ENCODE measurements at places on chromosomes 3 and 15. TPM values are rescaled to one million over a fixed set of nuclear protein-coding genes. Genes with fewer than 3 reads are reported as not detected.
A peak's percentile ranks its signal among the peaks of the same experiment; 100 is the strongest.

TMCC1 gene
- 22.3 TPM for total RNA-seq

COL6A5 gene
- not detected for total RNA-seq

HIGD2B gene
- total RNA-seq, result not detected

ADCY5 gene
- total RNA-seq, result 0.63 TPM

CAND2 gene
- total RNA-seq, result 4.9 TPM

SOX14 gene
- total RNA-seq, result not detected

MESP2 gene
- total RNA-seq, result not detected

SLC6A11 gene
- total RNA-seq, result 0.03 TPM

ADPRH gene
- total RNA-seq, result 0.06 TPM

LRRC34 gene
- total RNA-seq, result 5.4 TPM

KNG1 gene
- not detected for total RNA-seq

THRB gene
- not detected for total RNA-seq

CASR gene
- not detected for total RNA-seq

CDHR4 gene
- not detected for total RNA-seq

RGMA gene
- total RNA-seq, result 52.7 TPM

DNA sequence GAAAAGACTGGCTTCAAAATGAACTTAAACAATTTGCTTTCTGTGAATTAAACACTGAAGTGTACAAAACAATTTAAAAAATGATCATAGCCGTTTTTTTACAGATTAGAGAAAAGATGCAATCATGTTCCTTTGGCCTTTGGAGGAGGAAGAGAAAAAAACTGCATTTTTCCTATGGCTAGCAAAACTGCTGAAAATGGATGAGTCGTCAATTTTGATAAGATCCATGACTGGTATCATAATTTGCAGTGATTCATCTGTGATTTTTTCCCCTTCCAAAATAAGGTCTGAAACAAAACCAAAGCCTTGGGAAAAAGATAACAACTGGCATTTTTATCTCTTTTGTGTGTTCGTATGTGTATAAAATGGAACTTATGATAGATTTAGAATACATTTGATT lies 255.6 kb upstream of the SATB1 start:
- DNase-seq, result no peak

GRCh38 chr3:2023959-2024358 lies 74.7 kb upstream of the CNTN4 start:
- DNase-seq, result peak; percentile 84

DNA sequence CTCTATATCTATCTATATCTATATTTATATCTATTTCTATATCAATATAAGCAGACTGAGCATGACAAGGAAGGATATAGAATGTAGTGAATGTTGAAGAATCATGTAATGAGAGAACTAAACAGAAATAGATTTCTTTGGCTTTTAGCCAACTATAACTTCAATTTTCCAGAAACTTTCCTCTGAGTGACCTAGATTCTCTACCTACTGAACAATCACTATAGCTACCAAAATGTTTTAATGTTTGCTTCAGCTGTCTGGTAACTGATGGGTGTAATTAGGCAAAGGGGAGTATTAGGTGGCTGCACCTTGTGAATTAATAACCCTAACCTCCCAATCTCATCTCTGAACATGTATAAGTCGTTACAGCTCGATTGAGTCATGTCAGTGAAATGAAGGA lies 76.4 kb upstream of the ROBO1 start:
- no peak for DNase-seq

DNA sequence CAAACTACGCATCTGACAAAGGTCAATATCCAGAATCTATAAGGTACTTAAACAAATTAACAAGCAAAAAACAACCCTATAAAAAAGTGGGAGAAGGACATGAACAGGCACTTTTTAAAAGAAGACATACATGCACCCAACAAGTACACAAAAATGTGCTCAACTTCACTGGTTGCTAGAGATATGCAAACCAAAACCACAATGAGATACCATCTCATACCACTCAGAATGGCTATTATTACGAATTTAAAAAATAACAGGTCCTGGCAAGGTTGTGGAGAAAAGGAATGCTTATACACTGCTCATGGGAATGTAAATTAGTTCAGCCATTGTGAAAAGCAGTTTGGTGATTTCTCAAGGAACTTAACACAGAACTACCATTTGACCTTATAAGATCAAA lies 175.6 kb upstream of the MLF1 start:
- DNase-seq, result no peak

DNA sequence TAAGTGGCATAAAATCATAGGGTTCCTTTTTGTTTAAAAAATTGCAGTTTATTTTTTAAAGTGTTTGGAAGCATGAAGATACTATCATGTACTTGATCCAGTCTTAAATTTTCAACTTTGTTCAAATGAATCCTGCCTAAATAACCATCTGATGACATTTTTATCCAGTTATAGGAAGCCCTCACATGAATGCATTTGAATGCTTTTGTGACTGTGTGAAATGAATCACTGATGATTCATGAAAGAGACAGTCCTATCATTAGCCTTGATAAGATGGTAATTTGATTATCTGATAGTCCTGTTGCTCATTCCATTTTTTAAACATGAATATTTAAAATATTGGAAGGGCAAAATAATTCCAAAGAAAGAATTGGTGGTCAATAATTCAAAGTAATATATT lies 401.9 kb upstream of the ROBO2 start:
- no peak for DNase-seq

DNA sequence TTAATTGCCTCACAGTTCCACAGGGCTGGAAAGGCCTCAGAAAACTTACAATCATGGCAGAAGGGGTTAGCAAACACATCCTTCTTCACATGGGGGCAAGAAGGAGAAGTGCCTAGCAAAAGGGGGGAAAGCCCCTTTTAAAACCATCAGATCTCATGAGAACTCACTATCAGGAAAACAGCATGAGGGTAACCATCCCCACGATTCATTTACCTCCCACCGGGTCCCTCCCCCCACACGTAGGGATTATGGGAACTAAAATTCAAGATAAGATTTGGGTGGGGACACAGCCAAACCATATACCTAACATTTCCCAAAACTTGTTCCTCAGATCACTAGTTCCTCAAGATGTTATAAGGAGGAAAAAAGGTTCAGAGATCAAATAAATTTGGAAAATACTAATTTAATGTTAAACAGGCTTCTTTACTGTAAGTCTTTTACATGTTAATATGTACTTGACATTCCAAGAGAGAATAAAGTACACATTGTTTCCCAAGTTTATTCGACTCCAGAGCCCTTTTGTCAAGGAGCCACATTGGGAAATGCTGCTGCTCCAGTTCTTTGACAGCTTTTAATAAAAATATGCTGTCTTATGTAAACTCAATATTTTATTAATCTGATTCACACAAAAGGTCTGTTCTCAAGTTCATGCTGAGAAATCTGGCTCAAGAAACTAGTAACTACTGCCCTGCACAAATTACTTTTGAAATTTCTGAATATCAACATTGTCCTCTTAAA lies 17.8 kb downstream of the HERC1 start:
- DNase-seq, result no peak

DNA sequence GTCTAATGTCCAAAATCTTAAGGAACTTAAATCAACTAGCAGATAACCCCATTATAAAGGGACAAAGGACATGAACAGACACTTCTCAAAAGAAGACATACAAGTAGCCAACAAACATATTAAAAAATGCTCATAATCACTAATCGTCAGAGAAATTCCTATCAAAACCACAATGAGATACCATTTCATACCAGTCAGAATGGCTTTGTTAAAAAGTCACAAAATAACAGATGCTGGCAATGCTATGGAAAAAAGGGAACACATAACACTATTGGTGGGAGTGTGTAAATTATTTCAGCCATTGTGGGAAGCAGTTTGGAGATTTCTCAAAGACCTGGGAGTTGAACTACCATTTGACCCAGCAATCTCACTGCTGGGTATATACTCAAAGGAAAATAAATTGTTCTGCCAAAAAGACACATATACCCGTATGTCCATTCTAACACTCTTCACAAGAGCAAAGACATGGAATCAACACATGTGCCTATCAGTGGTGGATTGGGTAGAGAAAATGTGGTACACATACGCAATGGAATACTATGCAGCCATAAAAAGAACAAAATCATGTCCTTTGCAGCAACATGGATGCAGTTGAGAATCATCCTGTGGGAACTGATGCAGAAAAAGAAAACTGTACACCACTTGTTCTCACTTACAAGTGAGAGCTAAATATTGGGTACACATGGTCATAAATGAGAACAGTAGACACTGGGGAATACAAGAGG lies 78.5 kb downstream of the TCF12 start:
- DNase-seq, result no peak

DNA sequence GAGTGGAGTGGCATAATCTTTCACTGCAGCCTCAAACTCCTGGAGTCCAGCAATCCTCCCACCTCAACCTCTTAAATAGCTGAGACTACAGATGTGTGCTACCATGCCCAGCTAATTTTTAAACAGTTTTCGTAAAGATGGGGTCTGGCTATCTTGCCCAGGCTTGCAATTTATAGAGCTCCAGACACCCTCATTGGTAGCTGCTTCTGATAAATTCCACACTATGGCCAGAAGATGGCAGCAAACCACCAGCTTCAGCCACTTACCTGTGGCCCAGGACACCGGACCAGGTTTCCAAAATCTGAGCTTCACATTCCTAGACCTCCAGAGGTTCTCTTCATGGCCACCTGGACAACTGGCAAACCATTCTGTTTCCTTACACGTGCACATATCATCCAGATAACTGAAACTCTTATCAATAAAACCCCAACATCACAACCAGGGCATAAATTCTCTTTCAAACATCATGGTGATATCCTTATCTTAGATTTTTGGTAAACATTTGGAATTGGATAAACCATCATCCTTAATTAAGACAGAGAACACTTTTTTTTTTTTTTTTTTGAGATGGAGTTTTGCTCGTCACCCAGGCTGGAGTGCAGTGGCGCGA lies 28.9 kb downstream of the FBXW12 start:
- DNase-seq, result peak; percentile 81

GRCh38 chr3:173066044-173067004 lies 74.7 kb downstream of the SPATA16 start:
- peak; percentile 69 for DNase-seq

- peak; percentile 46 for DNase-seq
Observed at GRCh38 chr3:32421991-32422859, 30.6 kb downstream of the CMTM7 start.

- peak; percentile 58 for DNase-seq
Observed at GRCh38 chr3:58082047-58082446, 73.8 kb downstream of the FLNB start.

GRCh38 chr3:23435904-23436303 lies 232.8 kb downstream of the UBE2E2 start:
- no peak for DNase-seq

DNA sequence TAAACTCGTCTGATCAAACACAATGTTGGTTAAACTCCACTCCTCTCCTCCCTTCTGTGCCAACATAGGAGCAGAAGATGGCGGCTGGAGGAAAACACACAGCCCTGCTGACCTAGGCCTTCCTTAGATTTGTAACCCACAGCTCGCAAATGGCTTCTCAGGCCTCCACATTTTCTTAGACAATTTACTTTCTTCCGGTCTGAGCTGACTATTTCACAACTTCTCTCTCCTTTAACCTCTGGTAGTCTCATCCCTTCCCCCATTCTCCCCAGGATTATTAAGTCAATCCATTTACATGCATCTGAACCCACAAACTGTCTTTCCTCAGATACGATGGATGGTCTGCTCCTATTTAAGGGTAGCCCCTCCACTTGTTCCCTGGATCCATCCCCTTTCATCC lies 25.7 kb upstream of the ULK4 start:
- DNase-seq, result no peak

DNA sequence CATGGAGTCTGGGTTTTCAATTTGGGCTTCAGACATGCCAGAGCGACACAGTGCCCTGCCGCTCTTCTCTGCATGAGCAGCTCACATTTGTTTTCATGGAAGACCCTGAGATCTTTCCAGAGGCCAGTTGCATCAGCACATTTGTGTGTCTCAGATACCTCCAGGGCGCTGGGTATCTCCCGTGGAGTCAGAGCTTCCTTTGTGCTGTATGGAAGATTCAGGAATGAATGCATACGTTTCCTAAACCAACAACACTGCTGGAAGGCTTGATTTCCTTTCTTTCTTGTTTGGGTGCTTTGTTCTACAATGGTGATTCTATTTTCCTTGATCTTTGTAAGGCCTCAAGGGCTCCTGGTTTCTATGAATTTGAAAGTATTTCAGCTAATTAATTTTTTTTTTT lies 106.5 kb downstream of the CACNA2D3 start:
- DNase-seq, result no peak

- DNase-seq, result no peak
Observed at GRCh38 chr3:76551739-76552138, 488.2 kb upstream of the ROBO2 start.

- DNase-seq, result no peak
Observed at GRCh38 chr15:98858610-98859023, 149.0 kb downstream of the PGPEP1L start.

DNA sequence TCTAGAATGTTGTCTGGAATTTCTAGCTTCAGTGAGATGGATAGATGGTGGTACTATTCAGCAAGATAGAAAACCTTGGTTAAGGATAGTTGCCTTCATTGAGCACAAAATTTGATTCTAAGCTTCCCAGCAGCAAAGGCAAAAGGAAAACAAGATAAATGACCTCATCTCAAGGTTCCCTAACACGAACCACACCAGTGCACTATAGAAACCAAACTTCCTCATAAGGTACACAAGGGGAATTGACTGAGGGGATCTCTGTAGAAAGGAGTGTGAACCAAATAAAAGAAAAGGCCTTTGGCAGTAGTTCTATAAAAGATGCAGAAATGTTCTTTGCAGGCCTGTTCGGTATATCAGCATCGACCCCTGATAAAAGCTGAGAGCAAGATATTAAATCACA lies 288.9 kb downstream of the SHQ1 start:
- DNase-seq, result no peak

- no peak for DNase-seq
Observed at GRCh38 chr3:108065096-108065495, 25.7 kb downstream of the CD47 start.

DNA sequence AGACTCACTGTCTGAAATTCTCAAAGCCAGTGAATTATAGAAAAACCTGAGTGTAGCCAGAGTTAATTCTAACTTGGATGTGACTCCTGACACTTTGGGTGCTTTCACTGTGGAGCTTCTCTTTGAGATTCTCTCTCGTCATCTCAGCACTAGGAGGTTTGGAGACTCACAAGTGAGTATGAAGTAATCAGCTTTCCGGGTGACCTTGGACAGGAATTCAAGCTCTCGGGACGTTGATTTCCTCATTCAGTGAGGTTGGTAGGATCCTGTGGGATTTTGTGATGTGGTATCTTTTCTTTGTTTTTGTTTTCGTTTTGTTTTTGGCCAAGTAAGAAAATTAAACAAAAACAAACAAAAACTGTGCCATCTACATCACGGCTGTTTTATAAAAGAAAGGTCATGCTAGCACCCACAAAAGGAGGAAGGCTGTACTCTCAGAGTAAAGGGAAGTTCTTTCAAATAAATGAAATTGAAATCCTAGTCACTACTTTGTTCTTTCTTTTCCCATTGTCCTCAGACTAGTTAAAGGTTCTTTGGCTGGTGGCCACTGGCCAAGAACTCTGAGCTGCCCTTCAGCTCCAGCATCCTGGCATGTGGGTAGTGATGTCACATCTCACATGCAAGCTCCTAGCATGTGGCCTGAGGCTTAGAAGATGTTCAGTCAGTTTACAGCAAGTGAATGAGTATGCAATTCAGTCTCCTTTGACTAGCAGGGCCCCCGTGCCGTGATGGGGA lies 263.3 kb upstream of the TPM1 start:
- DNase-seq, result no peak

- no peak for DNase-seq
Observed at GRCh38 chr3:59726279-59726678, 676.5 kb upstream of the CFAP20DC start.

Measured in SJCRH30 (cell line).